ENCODE measurements at places on chromosomes 2 and 18.

DNA sequence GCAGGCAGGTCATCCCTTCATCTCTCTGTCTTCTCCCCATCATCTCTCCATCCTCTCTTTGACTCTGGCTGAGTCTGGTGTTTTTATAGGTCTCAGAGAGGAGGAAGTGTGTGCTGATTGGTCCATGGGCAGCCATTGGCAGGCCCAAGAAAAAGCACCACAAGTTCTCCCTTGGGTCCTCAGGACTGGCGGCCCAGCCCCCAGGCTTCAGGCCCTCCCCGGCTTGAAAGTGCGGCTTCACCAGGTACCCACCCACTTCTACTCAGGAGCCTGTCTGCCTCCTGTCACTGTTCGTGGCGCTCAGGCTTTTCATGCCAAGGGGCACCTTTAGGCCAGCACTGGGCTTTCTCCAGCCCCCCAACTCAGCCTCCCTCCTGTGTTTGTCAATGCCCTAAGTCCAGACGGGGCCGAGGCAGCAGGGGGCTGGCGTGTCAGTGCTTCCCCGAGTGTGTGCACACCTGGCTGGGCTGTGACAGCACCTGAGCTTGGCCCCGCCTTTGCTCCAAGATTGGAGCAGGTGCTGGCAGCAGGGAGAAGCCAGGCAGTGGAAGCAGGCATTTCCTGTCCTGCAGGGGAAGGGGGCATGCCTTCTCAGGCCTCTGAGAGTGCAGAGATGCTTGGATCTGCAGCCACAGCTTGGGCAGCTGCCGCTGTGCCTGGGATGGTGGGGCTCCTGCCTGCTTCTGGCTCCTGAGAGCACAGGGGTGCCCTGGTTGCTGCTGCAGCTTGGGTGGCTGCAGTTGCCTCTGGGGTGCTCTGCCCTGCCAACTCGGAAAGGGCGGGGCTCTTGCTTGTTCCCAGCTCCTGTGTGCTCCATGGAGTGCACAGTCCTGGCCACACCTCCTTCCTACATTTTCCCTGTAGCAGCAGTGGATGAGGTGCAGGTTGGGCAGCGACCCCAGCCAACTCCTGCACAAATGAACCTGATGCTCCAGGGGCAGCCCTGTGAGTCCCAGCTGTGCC lies 34.1 kb downstream of the FBXO48 start:
- peaks cover 28% of the 10 kb centered on the region for H3K27me3 ChIP-seq
- no peaks in the 10 kb centered on the region for H3K4me1 ChIP-seq
- no peak overlapping the region for H3K27ac ChIP-seq

- H3K4me1 ChIP-seq: peaks cover 3% of the 10 kb centered on the region
- no peak overlapping the region for H3K4me3 ChIP-seq
- H3K27ac ChIP-seq: no peak overlapping the region
- H3K27me3 ChIP-seq: no peaks in the 10 kb centered on the region
- no peak for DNase-seq
These were observed 63.5 kb upstream of the TTN start for GRCh38 chr2:178870703-178871102.

- H3K4me3 ChIP-seq: no peak overlapping the region
- no peak overlapping the region for H3K27ac ChIP-seq
- H3K4me1 ChIP-seq: peaks cover 32% of the 10 kb centered on the region
- DNase-seq: no peak
These were observed 59.5 kb downstream of the MERTK start for GRCh38 chr2:111957872-111958354.

DNA sequence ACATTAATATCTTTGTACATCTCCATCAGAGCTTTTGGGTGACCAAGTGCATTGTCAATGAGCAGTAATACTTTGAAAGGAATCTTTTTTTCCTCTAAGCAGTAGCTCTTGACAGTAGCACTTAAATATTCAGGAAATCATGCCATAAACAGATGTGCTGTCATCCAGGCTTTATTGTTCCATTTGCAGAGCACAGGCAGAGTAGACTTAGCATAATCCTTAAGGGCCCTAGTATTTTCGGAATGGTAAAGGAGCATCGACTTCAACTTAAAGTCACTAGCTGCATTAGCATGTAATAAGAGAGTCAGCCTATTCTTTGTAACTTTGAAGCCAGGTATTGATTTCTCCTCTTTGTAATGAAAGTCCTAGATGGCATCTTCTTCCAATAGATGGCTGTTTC lies 121.8 kb upstream of the CWC22 start:
- H3K36me3 ChIP-seq: no peaks in the 10 kb centered on the region
- H3K4me3 ChIP-seq: no peak overlapping the region
- peaks cover 4% of the 10 kb centered on the region for H3K4me1 ChIP-seq
- DNase-seq: no peak
- H3K27ac ChIP-seq: no peak overlapping the region
- H3K27me3 ChIP-seq: no peaks in the 10 kb centered on the region

DNA sequence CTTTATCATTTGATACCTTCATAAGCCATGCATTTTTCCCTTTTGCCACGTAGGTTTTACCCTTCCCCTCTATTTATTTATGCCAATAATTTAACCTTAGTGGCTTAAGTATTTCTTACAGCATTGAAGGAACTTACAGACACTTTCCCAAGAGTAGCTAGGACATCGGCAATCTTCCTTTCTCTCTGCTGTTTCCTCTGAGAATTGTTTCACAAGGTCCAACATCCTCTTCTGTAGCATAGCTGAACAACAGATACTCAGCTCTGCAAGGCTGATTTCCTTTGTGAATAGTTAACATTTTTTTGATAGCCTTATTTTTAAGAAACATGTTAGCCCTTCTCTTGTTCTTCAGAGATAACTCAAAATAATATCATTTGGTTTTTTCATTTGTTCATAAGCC lies 1.1 kb upstream of the GCA start:
- H3K36me3 ChIP-seq: no peaks in the 10 kb centered on the region
- peaks cover 12% of the 10 kb centered on the region for H3K27me3 ChIP-seq
- peaks cover 13% of the 10 kb centered on the region for H3K4me1 ChIP-seq
- no peak for DNase-seq

All from progenitor cell of endocrine pancreas (in vitro differentiated cells).